ENCODE measurements at places on chromosomes 7 and 10. TPM values are rescaled to one million over a fixed set of nuclear protein-coding genes. Genes with fewer than 3 reads are reported as not detected.

- no peaks in the 10 kb centered on the region for H3K36me3 ChIP-seq
- H3K27me3 ChIP-seq: no peaks in the 10 kb centered on the region
- peaks cover 2% of the 10 kb centered on the region for H3K4me1 ChIP-seq
- H3K27ac ChIP-seq: no peak overlapping the region
These were observed 16.8 kb downstream of the IL2RA start for GRCh38 chr10:6045314-6045848.

The ODAD2 gene
- not detected for total RNA-seq

- no peaks in the 10 kb centered on the region for H3K27me3 ChIP-seq
- H3K36me3 ChIP-seq: no peaks in the 10 kb centered on the region
- H3K4me3 ChIP-seq: peak overlapping the region; percentile 39
- H3K4me1 ChIP-seq: peaks cover 6% of the 10 kb centered on the region
These were observed 770 bp downstream of the PLXNA4 start for GRCh38 chr7:132575419-132575981.

GRCh38 chr7:35749556-35749955 lies 51.3 kb upstream of the SEPTIN7 start:
- no peak overlapping the region for H3K4me3 ChIP-seq
- H3K4me1 ChIP-seq: no peaks in the 10 kb centered on the region
- no peak overlapping the region for H3K27ac ChIP-seq
- no peak for DNase-seq

GRCh38 chr10:23015021-23015707 lies 80.2 kb upstream of the MSRB2 start:
- no peaks in the 10 kb centered on the region for H3K27me3 ChIP-seq
- no peak for DNase-seq
- no peaks in the 10 kb centered on the region for H3K4me1 ChIP-seq
- H3K27ac ChIP-seq: no peak overlapping the region
- no peak overlapping the region for H3K4me3 ChIP-seq
- no peaks in the 10 kb centered on the region for H3K36me3 ChIP-seq

DNA sequence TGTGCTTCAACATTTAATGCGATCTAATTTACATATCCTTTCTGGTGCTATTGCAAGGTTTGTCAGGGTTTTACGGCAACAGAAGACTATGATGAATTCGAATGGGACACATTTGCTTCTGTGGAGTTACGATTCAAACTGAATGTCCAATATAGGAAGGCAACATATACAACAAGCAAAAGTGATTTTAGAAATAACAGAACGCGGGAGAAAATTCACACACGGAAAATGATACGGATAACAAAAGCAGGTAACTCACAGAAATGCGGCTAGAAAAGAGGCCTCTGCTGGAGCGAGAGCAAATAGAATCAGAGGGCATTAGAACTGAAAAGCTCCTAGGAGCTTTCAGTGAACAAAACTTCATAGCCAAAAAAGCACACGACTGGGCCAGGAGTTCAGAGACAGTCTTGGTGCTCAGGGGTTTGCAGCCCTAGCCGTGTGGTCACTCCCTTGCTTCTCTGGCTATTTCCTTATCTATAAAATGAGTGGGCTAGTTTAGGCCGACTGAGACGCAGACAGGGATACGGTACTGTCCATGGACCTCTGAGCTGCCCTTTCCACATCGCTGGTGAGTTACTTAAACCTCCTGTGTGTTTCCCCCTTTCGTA lies 557 bp upstream of the TAX1BP1 start:
- no peak for DNase-seq
- peak overlapping the region; percentile 91 for H3K27ac ChIP-seq
- no peaks in the 10 kb centered on the region for H3K36me3 ChIP-seq
- H3K4me3 ChIP-seq: peak overlapping the region; percentile 70

DNA sequence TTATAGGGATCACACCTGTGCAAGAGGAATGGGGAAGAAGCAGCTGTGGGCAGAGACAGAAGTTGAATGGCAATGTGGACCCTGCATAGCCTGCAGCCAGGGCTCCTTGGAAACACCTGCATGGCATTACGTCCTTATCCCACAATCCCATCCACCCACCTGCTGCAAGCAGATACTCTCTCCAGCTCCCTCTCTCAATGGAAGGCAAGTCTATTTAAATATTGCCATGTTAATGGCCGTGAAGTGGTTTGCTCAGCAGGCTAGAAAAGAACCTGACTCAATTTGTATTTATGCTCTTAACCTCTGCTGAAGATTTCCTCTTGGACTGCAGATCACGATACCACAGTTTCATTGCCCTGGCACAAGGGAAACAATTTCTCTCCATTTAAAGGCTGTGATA lies 417.0 kb downstream of the TYW1 start:
- no peaks in the 10 kb centered on the region for H3K36me3 ChIP-seq
- H3K27me3 ChIP-seq: no peaks in the 10 kb centered on the region
- no peaks in the 10 kb centered on the region for H3K4me1 ChIP-seq
- H3K4me3 ChIP-seq: no peak overlapping the region
